ENCODE measurements at places on chromosomes 11 and 22.

- DNase-seq: no peak
Observed at GRCh38 chr11:104394508-104394907, 230.6 kb upstream of the PDGFD start.

- DNase-seq: no peak
Observed at GRCh38 chr22:37214731-37215030, 2.4 kb upstream of the SSTR3 start.

GRCh38 chr11:6663794-6664469 is 8.3 kb upstream of the DCHS1 start:
- DNase-seq: no peak

- no peak for DNase-seq
Observed at GRCh38 chr22:30655532-30655931, 12.1 kb downstream of the DUSP18 start.

DNA sequence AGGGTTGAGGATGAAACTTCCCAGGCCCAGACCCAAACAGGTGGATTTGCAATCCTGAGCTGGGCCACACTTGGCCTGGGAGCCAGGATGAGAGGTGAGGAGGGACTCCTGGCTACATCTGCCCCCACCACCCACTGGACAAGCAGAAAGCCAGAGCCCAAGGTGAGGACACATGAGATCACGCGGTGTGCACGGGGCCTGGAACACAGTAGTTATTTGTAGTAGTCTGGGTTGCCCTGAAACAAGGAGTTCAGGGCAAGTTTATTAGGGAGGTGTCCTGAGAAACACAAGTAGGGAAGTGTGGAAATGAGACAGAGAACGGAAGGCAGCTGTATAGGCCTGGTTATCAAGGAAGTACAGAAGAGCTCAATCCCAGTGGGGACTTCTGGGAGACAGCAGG is 647 bp upstream of the SEC14L6 start:
- DNase-seq: no peak

- no peak for DNase-seq
Observed at GRCh38 chr11:27703481-27703880, 3.2 kb upstream of the BDNF start.

DNA sequence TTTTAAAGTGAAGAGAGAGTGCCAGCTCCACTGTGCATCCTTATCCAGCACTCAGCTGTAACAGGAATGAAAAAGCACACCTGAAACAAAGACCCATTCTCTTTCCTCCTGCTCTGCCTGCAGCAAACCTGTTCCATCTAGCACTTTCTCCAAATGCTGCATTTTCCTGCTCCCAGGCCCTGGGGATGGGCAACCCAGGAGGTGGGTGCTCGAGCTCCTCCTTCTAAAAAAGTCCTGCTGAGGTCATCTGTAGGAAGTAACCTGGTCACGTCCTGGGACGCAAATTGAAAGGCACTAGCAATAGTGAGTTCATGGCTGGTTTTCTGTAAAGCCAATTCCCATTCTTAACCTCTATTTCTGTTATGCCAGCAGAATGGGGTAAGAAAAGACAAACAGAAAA is 173.7 kb downstream of the MAML2 start:
- DNase-seq: no peak

- DNase-seq: no peak
Observed at GRCh38 chr11:12591706-12592105, 82.5 kb upstream of the TEAD1 start.

DNA sequence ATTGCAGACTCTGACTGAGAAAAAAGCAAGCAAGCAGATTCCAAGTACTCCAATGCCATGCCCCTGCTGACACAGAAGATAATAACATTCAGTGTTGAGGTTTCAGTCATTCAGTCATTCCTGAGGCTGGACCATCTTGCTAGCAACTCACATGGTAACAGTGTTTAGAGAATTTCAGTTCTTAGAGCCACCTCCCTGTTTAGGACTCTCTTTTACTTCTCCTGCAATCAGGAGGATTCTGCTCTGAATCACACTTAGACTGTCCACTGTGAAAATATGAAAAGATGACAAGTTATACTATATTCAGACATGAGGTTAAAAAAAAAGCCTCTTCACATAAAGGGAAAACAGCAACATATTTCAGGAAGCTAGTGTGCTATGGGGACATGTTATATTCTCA is 183.9 kb upstream of the CTSC start:
- DNase-seq: no peak

DNA sequence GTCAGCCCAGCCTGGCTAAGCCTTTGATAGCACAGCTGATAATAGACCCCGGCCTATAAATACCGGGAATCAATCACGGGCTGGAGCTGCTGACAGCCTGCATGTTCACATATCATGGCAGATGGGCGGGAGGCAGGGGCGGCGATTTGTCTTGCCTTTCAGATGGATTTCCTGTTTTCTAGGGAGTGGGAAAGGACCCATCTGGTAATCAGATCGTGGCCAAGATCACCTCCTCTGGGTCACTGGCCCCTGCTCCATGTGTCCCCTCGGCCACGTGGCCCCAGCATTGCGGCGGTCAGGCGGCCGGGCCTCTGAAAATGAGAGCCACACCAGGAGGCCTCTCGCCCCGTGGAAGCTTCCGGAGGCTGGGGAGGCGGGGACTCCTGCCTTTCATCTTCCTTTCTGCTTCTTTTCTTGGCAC is 36.6 kb downstream of the SMIM38 start:
- DNase-seq: no peak

GRCh38 chr11:133127741-133128140 is 404.6 kb downstream of the OPCML start:
- DNase-seq: no peak

DNA sequence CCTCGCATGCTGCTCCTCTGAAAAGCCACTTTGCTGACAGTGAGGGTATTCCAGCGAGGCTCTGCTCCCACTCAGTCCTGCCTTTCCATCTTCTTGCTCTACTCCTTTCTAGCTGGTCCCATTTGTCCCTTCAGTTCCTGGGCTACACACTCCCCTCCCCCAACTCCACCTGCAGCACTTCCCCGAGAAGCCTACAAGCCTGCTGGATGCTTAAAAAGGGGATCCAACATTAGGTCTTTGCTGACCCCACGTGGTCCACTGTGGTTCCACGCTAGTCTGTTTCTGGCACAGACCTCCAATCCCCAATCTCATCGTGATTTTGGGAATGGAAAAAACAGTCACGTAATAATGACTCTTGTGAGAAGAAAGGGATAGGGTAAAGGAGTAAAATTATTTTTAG is 121.6 kb upstream of the SNX19 start:
- no peak for DNase-seq

GRCh38 chr11:71228961-71229360 is 23.4 kb downstream of the SHANK2 start:
- DNase-seq: no peak

DNA sequence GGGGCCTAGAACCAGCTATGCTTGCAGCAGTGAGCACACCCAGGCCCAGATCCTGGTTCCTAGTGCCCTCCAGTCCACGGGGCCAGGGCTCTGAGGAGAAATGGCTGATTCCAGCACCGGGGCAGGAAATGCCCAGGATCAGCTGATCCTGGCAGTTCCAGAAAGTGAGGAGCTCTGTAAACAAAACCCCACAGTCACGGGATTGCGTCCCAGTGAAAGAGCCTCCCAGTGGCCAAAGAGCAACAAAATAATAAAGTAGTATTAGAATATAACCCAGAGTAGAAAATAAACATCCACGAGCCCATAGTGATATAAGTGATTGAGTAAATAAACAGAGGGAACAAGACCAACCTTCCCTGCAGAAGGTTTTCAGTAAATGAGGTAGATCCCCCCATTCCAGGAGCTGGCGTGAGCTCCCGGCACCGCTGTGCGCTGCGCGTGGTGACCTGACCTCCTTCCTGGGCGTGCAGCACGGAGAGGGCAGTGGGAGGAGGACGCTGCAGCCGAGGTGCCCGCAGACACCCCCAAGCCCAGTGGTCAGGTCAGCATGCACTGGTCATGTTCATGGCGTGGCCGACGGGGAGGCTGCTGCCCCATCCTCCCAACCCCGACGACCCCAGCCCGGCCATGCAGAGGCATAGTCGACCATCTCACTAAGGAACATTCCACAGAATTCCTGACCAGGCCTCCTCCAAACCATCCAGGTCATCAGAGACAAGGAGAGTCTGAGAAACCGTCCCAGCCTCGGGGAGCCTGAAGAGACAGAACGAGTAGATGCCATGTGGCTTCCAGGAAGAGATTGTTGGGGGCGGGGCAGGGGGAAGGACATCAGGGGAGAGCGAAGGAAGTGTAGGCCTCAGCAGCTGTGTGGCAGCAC is 19.8 kb downstream of the PTDSS2 start:
- DNase-seq: no peak

DNA sequence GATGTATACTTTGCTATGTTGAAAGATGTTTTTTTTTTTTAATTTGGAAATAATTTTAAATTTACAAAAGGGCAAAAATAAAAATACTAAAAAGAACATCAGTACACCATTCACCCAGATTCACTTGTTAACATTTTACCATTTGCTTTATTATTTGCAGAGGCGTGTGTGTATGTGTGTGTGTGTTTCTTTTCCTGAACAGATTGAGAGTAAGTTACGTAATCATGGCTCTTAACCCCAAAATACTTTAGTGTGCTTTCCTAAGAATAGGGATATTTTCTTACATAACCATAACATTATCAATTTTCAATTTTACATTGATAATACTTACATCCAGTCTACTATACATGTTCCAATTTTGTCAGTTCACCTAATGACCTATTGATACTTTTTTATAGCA is 91.5 kb upstream of the HORMAD2 start:
- DNase-seq: no peak

DNA sequence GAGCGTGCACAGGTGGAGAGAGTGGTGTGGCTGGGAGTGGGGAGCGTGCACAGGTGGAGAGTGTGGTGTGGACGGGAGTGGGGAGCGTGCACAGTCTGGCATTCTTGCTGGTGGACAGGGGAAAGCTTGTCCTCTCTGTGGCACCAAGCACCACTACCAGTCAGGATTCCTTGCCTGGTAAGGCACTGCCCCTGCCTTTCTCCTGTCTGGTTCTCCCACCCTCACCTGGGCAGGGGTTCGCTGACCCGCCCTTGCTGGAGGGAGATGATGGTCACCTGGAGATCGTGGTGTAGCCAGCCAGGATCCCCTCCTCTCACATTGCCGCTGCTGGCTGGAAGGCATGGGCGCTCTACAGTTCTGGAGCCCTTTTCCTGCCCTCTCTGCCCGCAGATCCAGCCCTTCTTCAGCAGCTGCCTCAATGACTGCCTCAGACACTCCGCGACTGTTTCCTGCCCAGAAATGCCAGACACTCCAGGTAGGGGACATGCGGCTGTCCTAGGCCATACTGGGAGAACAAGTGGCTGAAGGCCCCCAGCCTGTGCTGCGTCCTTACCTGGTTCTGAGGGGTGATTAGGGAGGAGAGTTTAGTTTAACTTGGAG is 16.7 kb downstream of the TMEM121B start:
- no peak for DNase-seq

DNA sequence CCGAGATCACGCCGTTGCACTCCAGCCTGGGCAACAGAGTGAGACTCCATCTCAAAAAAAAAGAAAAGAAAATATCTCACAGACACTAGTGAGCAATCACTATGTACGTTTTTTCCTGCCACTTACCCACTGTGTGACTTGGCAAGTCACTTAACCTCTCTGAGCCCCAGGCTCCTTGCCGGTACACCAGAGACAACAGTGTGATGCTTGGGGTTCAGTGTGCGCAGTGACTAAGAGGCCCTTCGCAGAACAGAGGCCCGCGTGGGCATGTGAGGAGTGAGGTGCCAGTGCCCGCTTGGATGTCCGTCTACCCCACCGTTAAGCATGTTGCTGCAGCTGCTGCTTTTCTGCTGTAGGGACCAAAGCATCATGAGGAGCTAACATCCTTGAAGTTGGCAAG is 6.7 kb downstream of the OAF start:
- DNase-seq: no peak

DNA sequence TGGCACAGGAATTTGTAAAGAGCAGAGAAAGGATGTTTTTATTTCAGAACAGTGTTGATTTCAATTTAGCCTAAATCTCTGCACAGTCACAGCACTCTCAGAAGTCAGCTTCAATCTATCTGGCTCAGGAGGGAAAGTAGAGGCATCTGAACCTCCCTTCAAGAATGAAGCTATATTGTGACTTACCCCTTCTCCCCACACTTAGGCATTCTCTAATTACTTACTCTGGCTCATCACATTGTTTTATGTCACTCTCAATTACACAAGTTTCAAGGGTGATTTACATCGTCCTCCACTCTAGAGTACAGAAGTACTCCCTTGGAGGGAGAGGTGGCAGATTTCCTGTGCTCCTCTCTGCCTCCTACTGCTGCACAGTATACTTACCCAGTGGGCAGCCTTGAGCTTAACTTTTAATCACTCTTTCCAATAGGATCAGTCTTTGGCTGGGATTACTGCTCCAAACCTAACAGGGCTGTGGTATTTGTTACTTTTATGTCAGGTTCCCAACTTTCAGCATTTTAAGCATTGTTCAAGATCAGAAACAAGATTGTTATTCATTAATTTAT is 211.4 kb downstream of the AASDHPPT start:
- DNase-seq: no peak

DNA sequence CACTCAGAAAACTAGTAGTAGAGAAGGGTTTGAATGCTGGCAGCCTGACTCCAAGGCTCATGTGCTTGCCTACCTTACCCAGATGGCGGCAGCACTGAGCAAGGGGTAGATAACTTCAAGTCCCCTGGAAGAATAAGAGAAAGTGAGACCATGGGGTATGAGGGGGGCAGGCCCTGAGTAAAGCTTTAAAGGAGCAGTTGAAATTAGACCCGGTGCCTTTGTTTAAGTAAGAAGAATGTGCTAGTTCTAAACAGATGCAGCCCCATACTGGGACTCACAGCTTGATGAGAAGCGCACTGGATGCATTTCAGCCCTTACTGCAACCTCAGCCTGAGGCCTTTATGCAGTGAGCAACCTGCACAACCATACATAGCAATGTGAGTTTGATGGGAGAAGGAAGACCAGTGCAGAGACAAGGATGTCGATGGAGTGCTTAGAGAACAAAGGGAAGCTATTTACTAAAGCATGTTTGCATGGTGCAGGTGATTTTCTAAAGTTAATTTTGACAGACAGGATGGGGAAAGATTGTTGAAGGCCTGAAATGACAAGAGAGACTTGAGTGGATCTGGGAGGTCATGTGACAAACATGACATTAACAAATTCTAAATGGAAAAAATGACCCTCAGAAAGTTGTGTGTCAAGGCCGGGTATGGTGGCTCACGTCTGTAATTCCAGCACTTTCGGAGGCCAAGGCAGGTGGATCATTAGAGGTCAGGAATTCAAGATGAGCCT is 27.1 kb upstream of the TMA7B start:
- no peak for DNase-seq

DNA sequence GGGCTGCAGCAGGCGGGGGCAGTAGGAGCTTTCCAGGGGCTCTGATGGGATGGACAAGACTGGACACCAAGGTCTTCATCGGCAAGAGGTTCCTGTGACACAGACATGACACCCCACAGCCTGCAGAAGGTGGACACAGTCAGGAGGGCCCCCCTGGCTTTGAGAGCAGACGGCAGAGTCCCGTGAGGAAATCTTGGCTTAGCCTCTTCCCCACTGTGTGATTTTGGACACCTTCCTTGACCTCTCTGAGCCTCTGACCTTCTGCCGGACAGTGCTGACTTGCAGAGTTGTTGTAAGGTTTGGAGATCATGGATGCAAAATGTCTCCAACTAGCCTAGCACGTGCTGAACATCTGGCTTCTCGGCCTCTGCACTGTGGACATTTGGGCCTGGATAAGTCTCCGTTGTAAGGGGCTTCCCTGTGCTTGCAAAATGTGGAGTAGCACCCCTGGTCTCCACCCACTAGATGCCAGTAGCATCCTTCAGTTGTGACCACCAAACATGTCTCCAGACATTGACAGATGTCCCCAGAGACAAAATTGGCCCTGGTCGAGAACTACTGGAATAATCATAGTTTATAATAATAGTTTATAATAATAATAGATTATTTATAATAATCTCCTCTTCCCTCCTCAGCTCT is 54.6 kb downstream of the MCM5 start:
- DNase-seq: no peak

GRCh38 chr11:103877221-103877620 is 159.2 kb upstream of the DDI1 start:
- no peak for DNase-seq
